ENCODE measurements at places on chromosomes 6 and 20. TPM values are rescaled to one million over a fixed set of nuclear protein-coding genes. Genes with fewer than 3 reads are reported as not detected.
A peak's percentile ranks its signal among the peaks of the same experiment; 100 is the strongest.

DNA sequence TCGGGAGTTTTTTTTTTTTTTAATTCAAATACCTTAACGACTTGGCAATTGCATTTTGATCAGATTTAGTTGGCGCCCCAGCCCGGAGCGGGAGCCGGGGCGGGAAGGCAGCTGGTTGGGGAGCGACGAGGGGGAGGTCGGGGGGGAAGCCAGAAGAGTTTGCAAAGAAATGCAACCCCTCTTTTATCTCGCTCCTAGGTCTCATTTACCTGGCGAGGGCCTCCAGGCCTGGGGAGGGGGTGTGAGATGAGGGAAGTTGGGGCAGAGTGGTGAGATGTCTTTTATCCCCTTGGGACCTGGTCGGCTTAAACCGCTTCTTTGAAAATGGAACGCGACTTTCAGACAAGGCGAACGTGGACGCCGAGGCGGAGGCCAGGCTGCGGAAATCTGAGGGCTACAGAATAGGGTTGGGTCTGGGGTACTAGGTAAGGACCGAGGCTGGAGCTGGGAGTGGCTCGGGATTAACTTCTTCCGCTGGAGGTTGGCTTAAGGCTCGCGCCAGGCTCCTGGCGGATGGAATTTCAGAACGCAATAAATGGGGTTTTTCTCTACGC is 40.3 kb downstream of the NCR2 start:
- H3K4me3 ChIP-seq: no peak overlapping the region
- DNase-seq: no peak
- H3K4me1 ChIP-seq: peaks cover 25% of the 10 kb centered on the region
- H3K36me3 ChIP-seq: no peaks in the 10 kb centered on the region
- H3K27me3 ChIP-seq: peaks cover 69% of the 10 kb centered on the region
- no peak overlapping the region for H3K27ac ChIP-seq

GRCh38 chr6:26155061-26155930 is 68.1 kb downstream of the HFE start:
- DNase-seq: no peak
- H3K4me1 ChIP-seq: peaks cover 38% of the 10 kb centered on the region
- H3K36me3 ChIP-seq: no peaks in the 10 kb centered on the region
- H3K27ac ChIP-seq: peak overlapping the region; percentile 96

- peak overlapping the region; percentile 50 for H3K4me3 ChIP-seq
- no peak for DNase-seq
- H3K4me1 ChIP-seq: peaks cover 6% of the 10 kb centered on the region
Observed at GRCh38 chr6:159913862-159914564, 23.2 kb downstream of the MAS1 start.

DNA sequence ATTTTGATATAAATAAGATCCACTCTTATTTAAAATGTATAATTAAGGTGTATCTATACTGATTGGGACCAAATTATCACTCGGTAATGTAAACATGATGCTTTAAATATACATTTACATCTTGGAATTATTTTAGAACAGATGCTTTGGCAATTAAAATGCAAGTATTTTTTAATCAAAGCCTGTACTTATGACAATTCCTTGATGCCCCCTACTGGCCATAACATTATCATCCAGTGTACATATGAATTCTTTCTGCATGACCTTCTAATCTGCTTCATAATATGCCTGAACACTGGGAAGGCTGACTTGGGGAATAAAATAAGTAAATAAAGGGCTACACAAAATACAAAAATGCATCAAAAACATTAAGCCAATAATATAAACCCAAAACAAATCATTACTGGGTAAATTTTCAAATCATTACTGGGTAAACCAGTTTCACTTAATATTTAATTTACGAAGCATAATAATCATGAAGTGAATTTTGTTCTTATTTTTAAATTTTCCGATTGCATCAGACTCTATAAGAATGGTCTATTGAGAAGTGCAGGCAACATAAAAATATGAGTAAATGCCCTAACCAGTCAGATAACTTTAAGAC is 65.1 kb downstream of the CGA start:
- no peaks in the 10 kb centered on the region for H3K27me3 ChIP-seq
- no peak for DNase-seq
- H3K36me3 ChIP-seq: no peaks in the 10 kb centered on the region

GRCh38 chr6:14089224-14089623 is 28.3 kb upstream of the CD83 start:
- H3K4me1 ChIP-seq: peaks cover 43% of the 10 kb centered on the region
- peaks cover 5% of the 10 kb centered on the region for H3K36me3 ChIP-seq
- peaks cover 6% of the 10 kb centered on the region for H3K27me3 ChIP-seq
- H3K27ac ChIP-seq: peak overlapping the region; percentile 80

- no peaks in the 10 kb centered on the region for H3K36me3 ChIP-seq
- no peak for DNase-seq
- H3K4me1 ChIP-seq: no peaks in the 10 kb centered on the region
- peaks cover 26% of the 10 kb centered on the region for H3K27me3 ChIP-seq
Observed at GRCh38 chr20:43322851-43323250, 133.1 kb upstream of the PTPRT start.

DNA sequence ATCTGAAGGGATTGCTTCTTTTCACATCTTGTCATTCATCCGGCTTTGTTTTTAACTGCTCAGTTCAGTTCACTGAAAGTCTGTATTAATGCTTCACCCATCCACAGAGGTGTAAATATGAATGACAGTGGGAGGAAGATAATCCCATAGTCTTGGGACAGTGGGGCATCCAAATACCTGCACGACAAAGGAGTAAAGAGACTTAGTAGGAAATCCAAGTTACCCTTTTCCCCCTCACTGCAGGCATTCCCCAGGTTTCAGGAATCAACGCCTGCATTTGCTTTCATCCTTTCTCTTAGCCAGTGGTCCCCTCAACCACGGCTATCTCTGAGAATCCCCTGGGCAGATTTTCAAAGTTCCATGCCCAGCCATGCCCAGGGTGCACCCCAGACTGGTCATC is 110.2 kb downstream of the MYLK4 start:
- H3K27ac ChIP-seq: no peak overlapping the region
- DNase-seq: no peak
- H3K4me3 ChIP-seq: no peak overlapping the region
- H3K27me3 ChIP-seq: peaks cover 37% of the 10 kb centered on the region

GRCh38 chr6:161198176-161198575 is 75.7 kb downstream of the AGPAT4 start:
- no peak overlapping the region for H3K4me3 ChIP-seq
- H3K4me1 ChIP-seq: peaks cover 11% of the 10 kb centered on the region
- H3K27ac ChIP-seq: no peak overlapping the region
- no peaks in the 10 kb centered on the region for H3K27me3 ChIP-seq
- H3K36me3 ChIP-seq: peaks cover 6% of the 10 kb centered on the region

DNA sequence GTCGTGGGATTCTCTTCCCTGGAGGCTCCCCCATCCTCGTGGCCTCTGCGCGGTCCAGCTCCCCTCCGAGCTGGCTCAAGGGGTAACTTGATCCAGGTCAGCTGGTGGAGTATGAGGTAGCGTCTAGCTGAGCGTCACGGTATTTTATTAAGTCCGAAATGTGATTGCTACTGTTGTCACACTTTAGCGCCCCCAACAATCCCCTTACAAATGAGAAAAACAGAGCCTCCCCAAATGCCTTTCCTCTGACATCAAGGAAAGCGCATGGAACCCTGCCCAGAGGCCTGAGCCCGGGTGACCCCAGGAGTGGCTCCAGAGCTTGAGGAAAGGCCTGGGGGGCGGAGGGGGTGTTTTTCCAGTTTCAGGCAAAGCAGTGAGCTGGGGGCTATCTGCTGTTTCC is 192.4 kb downstream of the ZMYND8 start:
- H3K4me3 ChIP-seq: no peak overlapping the region
- no peak for DNase-seq
- H3K27me3 ChIP-seq: peaks cover 8% of the 10 kb centered on the region
- H3K4me1 ChIP-seq: no peaks in the 10 kb centered on the region
- no peak overlapping the region for H3K27ac ChIP-seq

GRCh38 chr20:51731731-51732095 is 36.5 kb downstream of the ATP9A start:
- no peaks in the 10 kb centered on the region for H3K27me3 ChIP-seq
- no peak overlapping the region for H3K4me3 ChIP-seq
- H3K4me1 ChIP-seq: peaks cover 4% of the 10 kb centered on the region
- no peaks in the 10 kb centered on the region for H3K36me3 ChIP-seq
- no peak for DNase-seq

- H3K4me1 ChIP-seq: no peaks in the 10 kb centered on the region
- no peak overlapping the region for H3K4me3 ChIP-seq
- no peak overlapping the region for H3K27ac ChIP-seq
- DNase-seq: no peak
- peaks cover 36% of the 10 kb centered on the region for H3K27me3 ChIP-seq
Observed at GRCh38 chr6:40265615-40266014, 321.5 kb downstream of the LRFN2 start.

DNA sequence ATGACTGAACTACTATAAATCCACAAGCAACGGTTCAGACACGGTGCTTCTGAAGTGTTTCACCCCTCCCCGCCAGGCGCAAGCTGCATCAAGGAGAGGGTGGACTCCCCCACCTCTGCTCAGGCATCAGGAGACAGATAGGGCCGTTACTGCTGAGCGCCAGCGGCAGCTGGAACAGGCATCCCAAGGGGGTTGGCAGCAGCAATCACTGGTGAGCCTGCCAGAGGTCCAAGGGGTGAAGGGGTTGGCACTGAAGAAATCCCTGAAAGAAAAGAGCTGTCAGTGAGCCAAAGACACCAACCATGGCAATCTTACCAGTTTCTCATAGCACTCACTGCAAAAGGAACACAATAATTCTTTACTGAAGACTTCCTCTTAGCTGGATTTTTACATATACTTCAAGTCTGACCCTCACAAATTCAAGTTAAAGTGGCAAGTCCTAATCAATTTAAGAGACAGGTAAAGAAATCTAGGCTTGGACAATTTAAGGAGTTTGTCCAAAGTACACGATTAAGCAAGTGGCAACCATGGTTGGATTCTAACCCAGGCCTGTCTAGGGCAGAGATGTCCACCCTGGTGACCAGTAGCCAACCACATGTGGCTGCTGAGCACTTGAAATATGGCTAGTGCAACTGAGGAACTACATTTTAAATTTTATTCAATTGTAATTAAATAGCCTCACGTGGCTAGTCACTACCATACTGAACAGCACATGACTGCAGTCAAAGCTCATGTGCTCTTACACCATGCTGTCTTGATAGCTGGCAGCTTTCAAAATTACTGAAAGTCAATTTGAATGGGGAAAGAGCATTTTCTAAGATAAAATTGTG is 21.7 kb upstream of the TBC1D20 start:
- no peak overlapping the region for H3K27ac ChIP-seq
- H3K27me3 ChIP-seq: no peaks in the 10 kb centered on the region
- peaks cover 41% of the 10 kb centered on the region for H3K36me3 ChIP-seq
- H3K4me3 ChIP-seq: no peak overlapping the region
- DNase-seq: no peak

GRCh38 chr6:33198853-33199436 is 1.5 kb downstream of the RXRB start:
- H3K36me3 ChIP-seq: peaks cover 46% of the 10 kb centered on the region
- DNase-seq: peak; percentile 12
- H3K27ac ChIP-seq: peak overlapping the region; percentile 100
- H3K4me1 ChIP-seq: peaks cover 63% of the 10 kb centered on the region
- H3K27me3 ChIP-seq: no peaks in the 10 kb centered on the region

- no peaks in the 10 kb centered on the region for H3K36me3 ChIP-seq
- no peaks in the 10 kb centered on the region for H3K4me1 ChIP-seq
- no peak overlapping the region for H3K27ac ChIP-seq
- no peak for DNase-seq
- H3K27me3 ChIP-seq: peaks cover 17% of the 10 kb centered on the region
Observed at GRCh38 chr6:148405894-148406293, 63.3 kb downstream of the SASH1 start.

DNA sequence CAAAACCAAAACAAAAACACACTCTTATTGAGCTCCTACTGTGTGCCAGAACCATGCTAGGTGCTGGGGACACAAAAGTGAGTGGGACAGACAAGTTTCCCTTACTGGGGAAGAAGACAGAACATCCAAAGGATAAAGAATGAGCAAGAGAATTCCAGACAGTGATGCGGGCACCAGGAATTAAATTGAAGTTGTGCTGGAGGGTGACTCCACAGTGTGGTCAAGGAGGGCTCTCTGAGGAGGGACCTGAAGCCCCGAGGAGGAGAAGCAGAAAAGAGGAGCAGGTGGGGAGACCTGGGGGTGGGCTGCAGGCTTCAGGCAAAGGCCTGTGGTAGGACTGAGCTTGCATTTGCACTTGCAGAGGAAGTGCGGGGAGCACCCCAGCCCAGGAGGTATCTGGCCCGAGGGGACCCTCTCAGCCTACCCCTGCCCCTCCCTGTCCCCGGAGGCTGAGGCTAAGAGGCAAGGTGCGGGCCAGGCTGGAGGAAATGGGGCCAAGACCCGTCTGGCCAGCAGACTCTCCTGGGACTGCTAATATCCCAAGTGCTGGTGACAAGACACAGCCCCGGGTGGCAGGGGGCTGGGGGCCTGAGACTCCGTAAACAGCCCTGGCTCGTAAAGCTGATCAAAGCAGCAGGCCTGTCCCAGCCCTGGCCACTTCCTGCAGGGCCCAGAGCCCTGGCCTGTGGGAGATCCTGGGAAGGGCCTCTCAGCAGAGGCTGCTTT is 57.1 kb downstream of the SNAI1 start:
- DNase-seq: no peak
- H3K27me3 ChIP-seq: no peaks in the 10 kb centered on the region
- peaks cover 4% of the 10 kb centered on the region for H3K4me1 ChIP-seq
- H3K27ac ChIP-seq: no peak overlapping the region
- H3K4me3 ChIP-seq: no peak overlapping the region

DNA sequence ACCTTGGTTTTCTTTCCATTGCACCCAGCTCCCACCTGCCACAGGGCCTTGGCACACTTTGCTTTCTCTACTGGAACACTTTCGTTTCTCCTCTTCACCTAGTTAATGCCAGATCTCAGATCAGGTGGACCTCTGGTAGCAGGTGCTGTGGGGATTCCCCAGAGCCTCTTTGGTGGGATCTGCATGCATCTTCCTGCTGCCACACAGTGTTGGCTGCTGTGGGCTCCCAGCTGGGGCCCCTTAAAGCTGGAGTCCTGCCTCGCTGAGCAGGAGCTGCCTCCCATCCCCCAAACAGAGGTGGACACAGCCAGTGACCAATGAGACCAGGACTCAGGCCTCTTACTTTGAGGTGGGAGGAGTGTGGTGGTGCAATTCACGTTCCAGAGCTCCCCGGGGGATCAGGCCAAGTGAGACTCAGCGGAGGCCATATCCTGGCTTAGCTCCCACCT is 28.4 kb downstream of the CEBPB start:
- H3K4me1 ChIP-seq: peaks cover 17% of the 10 kb centered on the region
- H3K27ac ChIP-seq: no peak overlapping the region
- H3K4me3 ChIP-seq: no peak overlapping the region
- DNase-seq: no peak

GRCh38 chr6:45952168-45952529 is 63.5 kb downstream of the CLIC5 start:
- H3K4me1 ChIP-seq: no peaks in the 10 kb centered on the region
- H3K27me3 ChIP-seq: peaks cover 19% of the 10 kb centered on the region
- no peaks in the 10 kb centered on the region for H3K36me3 ChIP-seq
- no peak overlapping the region for H3K4me3 ChIP-seq
- H3K27ac ChIP-seq: no peak overlapping the region

KLC4 gene
- 13.0 TPM for total RNA-seq

ZKSCAN3 gene
- 3.1 TPM for total RNA-seq

CSE1L gene
- 69.1 TPM for total RNA-seq

SLC24A3 gene
- not detected for total RNA-seq

RSPO3 gene
- not detected for total RNA-seq

SIRPB1 gene
- 2.7 TPM for total RNA-seq

GABRR1 gene
- total RNA-seq: not detected

BTNL2 gene
- total RNA-seq: not detected

C20orf202 gene
- total RNA-seq: not detected
